Activated T-cell treated with anti-CD3 and anti-CD28 coated beads, Interleukin-2, amount 50 U/mL, for 72 hours (primary cell): ENCODE measurements at places on chromosomes 2 and 18. TPM values are rescaled to one million over a fixed set of nuclear protein-coding genes. Genes with fewer than 3 reads are reported as not detected.

GRCh38 chr2:65366595-65367125 lies 65.7 kb downstream of the SPRED2 start:
- peak; percentile 59 for DNase-seq

GRCh38 chr2:232563580-232563979 lies 13.1 kb downstream of the EIF4E2 start:
- no peak for DNase-seq

Gene ASIC4
- total RNA-seq: 0.30 TPM

Gene UGT1A10
- total RNA-seq: not detected
